ENCODE measurements at places on chromosomes 11 and 22. TPM values are rescaled to one million over a fixed set of nuclear protein-coding genes. Genes with fewer than 3 reads are reported as not detected.

Gene TPBGL
- total RNA-seq = not detected

Gene DYNC2H1
- 6.8 TPM for total RNA-seq

- H3K27me3 ChIP-seq = no peaks in the 10 kb centered on the region
- peaks cover 94% of the 10 kb centered on the region for H3K36me3 ChIP-seq
- peaks cover 34% of the 10 kb centered on the region for H3K4me1 ChIP-seq
Measured at GRCh38 chr22:20751185-20751851, 22.6 kb upstream of the SERPIND1 start.

GRCh38 chr11:33635161-33635560, 65.5 kb downstream of the C11orf91 start:
- no peaks in the 10 kb centered on the region for H3K27me3 ChIP-seq
- no peak overlapping the region for H3K4me3 ChIP-seq
- no peaks in the 10 kb centered on the region for H3K36me3 ChIP-seq
- peak overlapping the region; percentile 77 for H3K27ac ChIP-seq
- DNase-seq = no peak
